Retinal pigment epithelial cell (primary cell): ENCODE measurements at places on chromosomes 12 and 14.

DNA sequence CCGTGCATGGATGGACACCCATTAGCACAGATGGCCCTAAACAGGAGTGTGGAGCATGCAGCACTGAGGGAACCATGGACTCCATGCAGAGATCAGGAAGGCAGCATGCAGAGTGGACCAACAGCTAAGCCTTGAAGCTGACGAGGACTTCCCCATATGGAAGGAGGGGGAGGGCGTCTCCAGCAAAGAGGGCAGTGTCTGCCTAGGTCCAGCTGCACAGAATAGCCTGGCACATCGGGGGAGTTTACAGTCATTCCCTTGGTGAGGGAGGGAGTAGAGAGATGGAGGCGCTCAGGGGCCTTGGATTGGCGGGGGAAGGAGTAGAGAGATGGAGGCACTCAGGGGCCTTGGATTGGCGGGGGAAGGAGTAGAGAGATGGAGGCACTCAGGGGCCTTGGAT lies 64.5 kb downstream of the ANKRD9 start:
- no peak for DNase-seq

- DNase-seq, result no peak
These were observed 293.8 kb downstream of the NOVA1 start for GRCh38 chr14:26304056-26304455.

DNA sequence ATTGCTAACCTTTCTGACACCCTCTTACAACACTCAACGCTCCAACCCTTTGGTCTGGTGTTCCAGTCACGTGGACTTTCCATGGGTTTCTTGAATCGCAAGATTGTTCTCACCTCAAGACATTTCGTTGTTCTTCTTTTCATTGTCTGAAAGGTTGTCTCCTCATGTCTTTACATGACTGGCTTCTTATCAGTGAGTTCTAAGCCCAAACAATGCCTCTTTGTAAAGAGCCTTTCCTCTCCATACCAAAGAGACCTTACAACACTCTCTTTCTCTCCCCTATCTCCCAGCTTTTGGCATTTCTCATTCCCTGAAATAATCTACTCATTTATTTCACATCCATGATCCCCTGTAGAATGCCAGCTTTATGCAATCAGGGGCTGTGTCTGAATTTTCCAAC lies 1144.8 kb downstream of the AACS start:
- no peak for DNase-seq

DNA sequence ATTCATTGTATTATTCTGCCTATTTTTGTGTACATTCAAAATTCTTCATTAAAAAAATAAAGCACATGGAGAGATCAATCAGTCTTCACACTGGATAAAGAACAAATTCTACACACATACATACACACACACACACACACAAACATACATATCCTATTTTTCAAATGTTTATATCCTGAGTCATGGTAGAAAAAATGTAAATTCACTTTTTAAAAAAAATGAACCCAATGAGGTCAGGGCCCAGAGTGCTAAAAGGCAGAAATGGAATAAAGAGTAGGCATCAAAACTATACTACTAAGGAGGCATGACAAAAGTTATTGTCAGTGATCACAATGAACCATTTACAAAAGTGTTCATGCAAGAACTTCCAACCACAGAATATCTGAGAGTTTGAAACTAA lies 17.3 kb downstream of the GALC start:
- DNase-seq, result no peak

DNA sequence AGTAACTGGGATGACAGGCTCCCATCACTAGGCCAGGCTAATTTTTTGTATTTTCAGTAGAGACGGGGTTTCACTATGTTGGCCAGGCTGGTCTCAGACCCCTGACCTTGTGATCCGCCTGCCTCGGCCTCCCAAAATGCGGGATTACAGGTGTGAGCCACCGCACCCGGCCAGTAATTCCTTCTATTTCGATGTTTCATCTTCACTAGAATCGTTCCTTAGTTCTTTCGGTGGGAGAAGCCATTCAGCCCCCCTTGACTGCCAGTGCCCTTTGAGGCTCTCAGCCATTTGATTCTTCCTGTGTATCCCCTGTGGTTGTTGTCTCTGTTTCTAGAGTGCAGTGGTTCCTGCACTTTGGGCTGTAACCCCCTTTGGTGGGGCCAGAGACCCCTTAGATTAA lies 174.1 kb downstream of the ETV6 start:
- DNase-seq, result no peak

DNA sequence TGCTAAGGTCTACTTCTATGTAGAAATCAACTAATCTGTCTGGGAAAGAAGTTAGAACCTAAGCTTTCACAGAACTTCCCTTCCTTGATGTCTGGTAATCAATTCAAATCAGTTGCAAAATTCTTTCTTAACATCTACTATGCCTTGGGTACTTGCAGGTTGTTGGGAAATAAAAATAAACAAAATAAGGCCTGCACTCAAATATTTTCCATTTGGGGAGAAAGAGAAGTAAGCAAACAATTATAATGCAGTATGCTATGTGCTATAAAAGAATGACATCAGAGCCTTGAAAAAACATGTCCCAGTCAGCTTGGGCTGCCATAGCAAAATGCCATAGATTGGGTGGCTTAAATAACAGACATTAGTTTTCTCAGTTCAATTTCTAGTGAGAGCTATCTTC lies 425.9 kb upstream of the DCN start:
- no peak for DNase-seq

DNA sequence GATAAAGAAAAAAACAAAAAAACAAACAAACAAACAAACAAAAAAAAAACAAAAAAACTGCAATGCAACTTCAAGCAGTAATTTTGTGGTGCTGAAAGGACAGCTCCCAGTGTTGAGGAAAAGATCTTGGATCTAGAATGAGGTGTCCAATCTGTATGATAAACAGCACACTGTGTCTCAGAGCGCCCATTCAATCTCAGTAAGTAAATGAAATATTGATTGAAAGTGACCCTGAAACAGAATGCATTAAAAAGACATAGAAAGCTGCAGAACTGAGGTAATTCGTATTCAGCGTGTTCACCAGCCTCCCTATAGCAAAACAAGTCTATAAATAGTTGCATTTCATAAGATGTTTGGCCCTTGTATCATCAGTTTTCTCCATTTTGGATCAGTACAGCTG lies 153.0 kb downstream of the NOVA1 start:
- no peak for DNase-seq

DNA sequence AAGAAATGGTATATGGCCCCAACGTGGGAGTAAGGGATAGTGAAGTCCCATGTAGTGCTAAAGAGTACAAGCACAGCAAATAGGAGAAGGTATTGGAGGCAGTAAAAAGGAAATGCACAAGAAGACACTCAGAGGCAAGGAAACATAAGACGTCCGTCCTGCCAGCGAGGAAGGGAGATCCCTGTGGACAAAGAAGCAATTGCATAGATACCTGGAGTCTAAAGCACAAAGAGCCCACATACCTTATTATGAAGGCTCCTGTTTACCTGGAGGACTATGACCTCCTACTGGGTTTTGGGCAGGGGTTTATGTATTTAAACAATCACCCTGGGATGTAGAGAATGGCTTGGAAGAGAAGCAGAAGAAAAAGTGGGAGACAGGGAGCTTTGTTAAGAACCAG lies 341.2 kb upstream of the DCN start:
- DNase-seq, result no peak

- no peak for DNase-seq
These were observed 120.5 kb downstream of the TMTC2 start for GRCh38 chr12:82807132-82807737.

GRCh38 chr12:103783744-103784664 lies 57.0 kb downstream of the NT5DC3 start:
- no peak for DNase-seq

DNA sequence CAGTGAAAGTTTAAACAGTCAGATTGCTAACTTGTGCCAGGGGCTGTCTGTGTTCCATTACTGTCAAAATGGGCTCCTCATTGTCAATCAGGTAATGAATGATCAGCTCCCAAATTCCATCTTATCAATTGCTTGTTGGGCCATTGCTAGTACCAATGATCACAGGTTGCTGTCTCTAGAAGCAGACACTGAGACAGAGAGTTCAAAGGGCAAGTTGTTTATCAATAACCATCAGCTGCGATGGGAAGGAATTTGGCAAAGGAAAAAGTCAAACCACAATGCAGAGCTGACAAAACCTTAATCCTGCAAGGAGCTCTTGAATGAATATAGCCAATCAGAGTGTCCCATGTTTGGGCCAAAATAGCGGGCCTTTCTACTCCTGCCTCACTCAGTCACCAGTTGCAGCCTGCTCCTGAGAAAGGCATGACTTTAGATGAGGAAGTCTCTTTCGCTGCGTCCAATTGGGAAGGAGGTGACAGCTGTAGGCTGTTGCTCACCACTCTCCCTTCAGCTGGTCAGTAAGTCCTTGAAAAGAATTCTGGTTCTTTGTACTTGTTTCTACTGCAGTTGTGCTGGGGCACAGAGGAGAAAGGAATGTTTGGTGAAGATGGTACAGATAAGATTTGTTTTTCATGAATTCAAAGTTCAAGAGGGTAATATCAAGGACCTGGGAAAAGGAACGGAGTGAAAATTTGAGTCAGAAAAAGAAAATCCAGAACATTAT lies 179.2 kb upstream of the PDE3A start:
- peak; percentile 62 for DNase-seq

- DNase-seq, result no peak
These were observed 46.5 kb upstream of the GZMB start for GRCh38 chr14:24680516-24680915.

DNA sequence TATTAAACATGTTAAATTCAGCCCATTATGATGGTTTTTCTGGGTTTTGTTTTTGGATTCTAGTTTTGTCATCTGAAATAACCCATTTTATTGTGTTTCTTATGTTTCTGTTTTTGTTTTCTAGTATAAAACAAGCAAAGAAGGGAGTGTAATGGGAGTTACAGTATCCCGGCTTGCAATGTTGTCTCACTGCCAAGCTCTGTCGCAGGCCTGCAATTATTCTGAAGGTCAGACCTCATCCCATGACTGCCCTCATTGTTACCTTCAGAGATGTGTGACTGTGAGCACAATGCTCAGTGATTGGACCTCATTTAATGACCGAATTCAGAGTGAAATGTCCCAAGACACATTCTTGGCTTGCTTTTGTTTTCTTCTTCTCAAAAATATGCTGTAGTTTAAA lies 73.0 kb upstream of the ATF1 start:
- peak; percentile 91 for DNase-seq

GRCh38 chr14:103416916-103417315 lies 31.7 kb downstream of the MARK3 start:
- DNase-seq, result no peak

- DNase-seq, result no peak
These were observed 14.3 kb upstream of the IFI27L2 start for GRCh38 chr14:94143711-94144110.

GRCh38 chr12:29208060-29208459 lies 59.0 kb downstream of the FAR2 start:
- DNase-seq, result no peak

- no peak for DNase-seq
These were observed 73.0 kb downstream of the DNAI7 start for GRCh38 chr12:25121916-25122315.

GRCh38 chr12:81987371-81987770 lies 228.2 kb upstream of the PPFIA2 start:
- DNase-seq, result peak; percentile 69

GRCh38 chr12:75560167-75560566 lies 48.8 kb upstream of the KRR1 start:
- peak; percentile 39 for DNase-seq

- DNase-seq, result no peak
These were observed 70.1 kb upstream of the GPATCH2L start for GRCh38 chr14:76081642-76082041.

GRCh38 chr14:65745396-65746190 lies 333.1 kb downstream of the FUT8 start:
- DNase-seq, result peak; percentile 43

GRCh38 chr14:48096897-48097296 lies 421.5 kb upstream of the MDGA2 start:
- DNase-seq, result no peak

DNA sequence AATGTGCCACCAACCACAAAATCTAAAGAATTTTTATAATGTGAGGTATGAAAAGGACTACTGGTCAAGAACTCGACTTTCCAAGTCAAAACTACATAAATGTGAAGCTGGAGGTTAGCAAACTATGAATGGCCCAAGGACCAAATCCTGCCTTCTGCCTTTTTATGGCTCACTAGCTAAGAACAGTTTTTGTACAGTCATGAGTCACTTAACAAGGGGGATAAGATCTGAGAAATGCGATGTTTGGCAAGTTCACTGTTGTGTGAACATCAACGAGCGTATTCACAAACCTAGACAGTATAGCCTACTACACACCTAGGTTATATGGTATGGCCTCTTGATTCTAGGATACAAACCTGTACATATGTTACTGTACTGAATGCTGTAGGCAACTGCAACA lies 28.2 kb downstream of the FERMT2 start:
- DNase-seq, result peak; percentile 57

GRCh38 chr14:65424531-65424930 lies 12.0 kb downstream of the FUT8 start:
- no peak for DNase-seq

GRCh38 chr12:75784591-75784990 lies 247.0 kb downstream of the PHLDA1 start:
- DNase-seq, result no peak

DNA sequence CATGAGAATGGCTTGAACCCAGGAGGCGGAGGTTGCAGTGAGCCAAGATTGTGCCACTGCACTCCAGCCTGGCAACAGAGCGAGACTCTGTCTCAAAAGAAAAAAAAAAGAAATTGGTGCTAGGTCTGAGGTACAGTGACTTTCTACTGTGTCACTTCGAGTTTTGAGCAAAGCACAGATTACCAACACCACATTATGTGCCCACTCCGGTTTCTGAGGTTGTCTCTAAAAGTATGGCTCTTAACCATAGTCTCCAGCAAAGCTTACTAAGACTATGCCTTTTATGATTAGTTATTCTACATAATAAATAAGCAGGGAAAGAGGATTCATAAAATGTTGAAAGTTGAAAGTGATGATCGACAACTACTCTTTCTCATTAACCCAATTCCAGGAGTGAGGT lies 8.0 kb downstream of the RBM23 start:
- DNase-seq, result no peak

GRCh38 chr12:42921741-42922504 lies 332.4 kb upstream of the PRICKLE1 start:
- DNase-seq, result no peak

DNA sequence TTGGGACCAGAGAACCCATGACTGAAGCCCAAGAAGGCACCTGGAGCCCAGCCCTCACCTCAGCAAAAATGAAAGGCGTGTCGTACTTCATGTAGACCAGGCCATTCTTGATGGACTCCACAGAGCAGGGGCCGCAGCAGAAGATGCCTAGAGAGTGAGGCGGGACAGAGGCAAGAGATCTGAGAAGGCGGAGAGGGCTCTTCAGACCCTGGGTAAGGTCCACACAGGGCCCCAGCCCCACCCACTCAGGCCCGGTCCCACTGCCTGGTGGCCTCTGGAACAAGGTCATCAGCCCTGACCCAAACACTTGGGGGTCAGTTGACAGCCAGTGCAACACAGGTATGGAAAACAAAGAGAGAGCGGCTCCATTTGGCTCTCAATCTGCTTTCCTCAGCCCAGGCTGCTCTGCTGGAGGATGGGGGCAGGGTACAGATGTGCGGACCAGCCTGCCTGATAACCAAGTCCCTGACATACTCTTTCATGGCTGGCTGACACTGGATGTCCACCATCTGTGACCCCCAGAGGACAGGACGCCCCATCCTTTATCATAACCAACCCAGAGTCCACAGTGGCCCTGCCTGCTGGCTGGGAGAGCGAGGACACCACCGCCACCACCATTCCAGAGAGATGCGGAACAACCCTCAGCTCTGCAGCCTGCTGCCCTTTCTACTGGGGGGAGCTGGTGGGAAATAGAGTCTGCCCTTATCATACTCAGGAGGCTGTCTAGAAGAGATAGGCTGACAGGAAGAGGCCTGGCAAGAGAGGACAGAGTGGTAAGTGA lies 6.9 kb downstream of the TGM1 start:
- DNase-seq, result no peak
